ENCODE measurements at places on chromosomes 4 and X. TPM values are rescaled to one million over a fixed set of nuclear protein-coding genes. Genes with fewer than 3 reads are reported as not detected.

Gene PDE6B
- 5.5 TPM for total RNA-seq

GRCh38 chrX:48835524-48836329, at the start of gene PCSK1N:
PCSK1N (minus strand) TSS chrX:48835610; CDS start chrX:48835532, 78 bp downstream.
- no peak for ATAC-seq

Gene LDOC1
- total RNA-seq, result 8.5 TPM

DNA sequence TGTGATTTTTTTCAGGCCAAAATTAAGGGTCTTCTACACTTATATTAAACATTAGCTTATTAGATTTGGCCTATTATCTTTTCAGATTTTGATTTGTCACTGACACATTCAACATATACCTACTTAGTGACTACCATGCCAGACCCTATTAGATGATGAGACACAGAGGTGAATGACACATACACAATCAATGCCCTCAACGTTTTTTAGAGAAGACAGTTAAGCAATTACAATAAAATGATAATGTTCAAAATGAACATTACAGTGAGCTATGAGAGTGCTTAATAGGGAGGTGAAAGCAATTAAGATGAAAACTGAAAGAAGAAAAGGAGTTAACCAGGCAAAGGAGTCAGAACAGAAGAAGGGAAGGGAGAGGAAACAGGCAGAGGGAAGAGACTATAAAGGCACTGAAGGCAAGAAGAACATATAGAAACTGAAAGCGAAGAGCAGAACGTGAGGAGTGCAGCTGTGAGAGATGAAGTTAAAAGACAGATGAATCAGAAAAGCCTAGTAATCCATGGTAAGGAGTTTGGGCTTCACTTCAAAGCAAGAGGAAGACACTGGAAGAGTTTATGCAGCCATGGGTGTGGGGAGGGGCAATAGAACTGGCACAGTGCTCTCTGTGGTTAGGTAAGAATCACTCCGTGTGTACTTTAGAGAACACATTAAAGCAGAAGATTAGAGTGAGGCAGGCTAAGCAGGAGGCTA, 119.0 kb downstream of the REELD1 start:
- ATAC-seq, result no peak

DNA sequence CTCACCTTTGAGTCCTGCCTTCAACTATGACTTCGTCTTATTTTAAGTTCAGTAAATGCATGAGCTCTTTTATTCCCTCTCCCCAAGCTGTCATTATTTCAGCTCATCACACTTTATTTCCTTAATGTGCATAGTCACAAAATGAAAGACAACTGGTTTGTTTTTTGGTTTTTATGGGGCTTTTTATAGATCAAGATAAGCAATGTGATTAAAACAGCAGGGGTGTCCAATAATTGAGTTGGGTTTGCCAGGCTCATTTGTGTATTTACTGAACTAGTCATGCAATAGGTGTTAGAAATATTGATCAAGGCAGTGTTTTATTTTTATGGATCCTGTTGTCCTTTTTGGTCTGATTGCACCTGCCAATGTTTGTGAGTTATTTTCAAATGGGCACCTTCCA, 102.2 kb downstream of the FRMPD4 start:
- ATAC-seq, result no peak

Gene STK32B
- 1.9 TPM for total RNA-seq

- ATAC-seq, result no peak
These were observed 34.8 kb upstream of the CXCL6 start for GRCh38 chr4:73801692-73802091.

DNA sequence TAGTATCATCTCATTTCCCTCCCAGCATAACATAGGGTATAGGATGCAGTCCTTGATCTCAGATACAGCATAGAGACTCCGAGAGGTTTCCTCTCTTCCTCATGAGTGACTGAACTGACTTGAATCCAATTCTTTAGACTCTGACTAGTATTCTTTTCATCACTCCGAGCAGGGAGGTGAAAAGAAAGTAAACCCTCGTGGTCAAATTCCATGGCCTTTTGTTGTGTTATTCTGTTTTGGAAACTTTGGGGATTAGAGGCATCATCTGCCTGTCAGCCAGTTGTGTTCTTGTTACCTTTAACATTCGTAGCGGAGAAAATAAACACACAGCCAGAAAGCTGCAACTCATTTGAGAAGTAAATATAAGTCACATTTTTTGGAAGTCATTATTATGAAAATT, 206.6 kb downstream of the ARHGAP10 start:
- no peak for ATAC-seq

Gene KIF4A
- total RNA-seq, result 0.16 TPM

DNA sequence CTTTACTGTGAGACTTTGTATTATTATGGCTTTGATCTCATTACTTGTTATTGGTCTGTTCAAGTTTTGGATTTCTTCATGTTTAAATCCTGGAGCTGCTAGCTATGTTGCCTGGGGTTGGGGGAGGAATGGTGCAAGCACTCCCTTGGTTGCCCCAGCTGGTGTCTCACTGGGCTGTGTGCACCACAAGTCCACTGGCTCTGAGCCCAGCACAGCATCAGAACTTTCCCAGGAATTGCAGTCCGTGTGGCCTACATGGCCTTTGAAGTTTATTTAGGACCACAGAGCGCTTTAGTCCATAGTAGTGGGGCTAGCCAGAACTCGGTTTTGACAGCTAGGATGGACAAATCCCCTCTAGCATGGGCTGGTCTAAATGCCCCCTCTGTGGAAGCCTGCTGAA, 278.8 kb upstream of the RPS6KA3 start:
- ATAC-seq, result no peak

Gene GRK4
- 7.0 TPM for total RNA-seq

DNA sequence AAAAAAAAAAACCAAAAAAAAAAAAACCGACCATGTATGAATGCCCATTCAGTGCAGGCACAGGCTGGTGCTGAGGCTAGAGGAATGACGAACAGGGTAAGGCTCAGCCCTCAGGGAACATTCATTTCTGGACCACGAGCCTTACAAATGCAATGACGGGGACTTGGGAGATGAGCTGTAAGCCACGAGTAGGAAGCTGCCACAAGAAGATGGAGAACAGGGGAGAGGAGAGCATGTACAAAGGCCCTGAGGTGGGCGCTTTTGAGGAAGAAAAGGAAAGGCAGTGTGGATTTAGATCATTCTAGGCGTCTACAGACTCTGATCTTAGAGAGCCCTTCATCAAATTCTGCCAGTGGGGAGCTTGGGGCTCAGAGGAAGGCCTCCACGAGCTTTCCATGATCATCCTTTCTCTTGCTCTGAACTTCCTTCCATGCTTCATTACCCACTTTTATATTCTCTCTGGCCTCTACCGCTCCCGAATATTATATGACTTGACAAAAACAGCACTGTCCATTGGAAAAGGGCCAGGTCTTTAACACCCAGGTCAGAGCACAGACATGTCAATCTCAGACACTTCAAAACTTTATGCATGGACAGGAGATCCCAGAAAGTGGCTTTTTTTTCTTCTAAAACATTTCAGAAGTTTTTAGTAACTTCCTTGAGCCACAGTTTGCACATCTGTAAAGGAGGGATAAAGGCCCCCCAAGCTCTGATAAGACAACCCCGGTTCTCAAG, 3.3 kb upstream of the ZNF518B start:
- no peak for ATAC-seq

DNA sequence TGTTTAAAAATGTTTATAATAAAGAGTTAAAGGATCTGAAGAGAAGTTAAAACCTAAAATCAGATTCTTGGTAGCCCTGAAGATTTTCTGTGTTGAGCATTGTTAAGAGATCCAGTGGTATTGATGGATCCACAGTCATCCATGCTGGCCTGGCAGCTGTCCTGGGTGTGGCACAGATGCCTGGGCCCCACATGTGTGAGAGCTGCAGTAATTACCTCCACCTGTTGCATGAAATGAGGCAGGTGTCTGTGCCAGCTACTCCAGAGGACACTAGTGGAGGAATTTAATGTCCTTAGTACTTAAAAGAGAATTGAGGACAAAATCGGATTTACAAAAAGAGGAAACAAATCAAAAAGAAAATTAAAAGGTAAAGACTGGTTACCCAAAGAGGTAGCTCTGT, 44.0 kb downstream of the MGST2 start:
- ATAC-seq, result no peak

DNA sequence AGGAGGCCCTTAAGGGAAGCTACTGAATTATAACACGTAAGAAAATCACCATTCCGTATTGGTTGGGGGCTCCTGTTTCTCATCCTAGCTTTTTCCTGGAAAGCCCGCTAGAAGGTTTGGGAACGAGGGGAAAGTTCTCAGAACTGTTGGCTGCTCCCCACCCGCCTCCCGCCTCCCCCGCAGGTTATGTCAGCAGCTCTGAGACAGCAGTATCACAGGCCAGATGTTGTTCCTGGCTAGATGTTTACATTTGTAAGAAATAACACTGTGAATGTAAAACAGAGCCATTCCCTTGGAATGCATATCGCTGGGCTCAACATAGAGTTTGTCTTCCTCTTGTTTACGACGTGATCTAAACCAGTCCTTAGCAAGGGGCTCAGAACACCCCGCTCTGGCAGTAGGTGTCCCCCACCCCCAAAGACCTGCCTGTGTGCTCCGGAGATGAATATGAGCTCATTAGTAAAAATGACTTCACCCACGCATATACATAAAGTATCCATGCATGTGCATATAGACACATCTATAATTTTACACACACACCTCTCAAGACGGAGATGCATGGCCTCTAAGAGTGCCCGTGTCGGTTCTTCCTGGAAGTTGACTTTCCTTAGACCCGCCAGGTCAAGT, 6.9 kb upstream of the MSANTD1 start:
- peak; percentile 68 for ATAC-seq

GRCh38 chr4:84651499-84651898, 68.6 kb downstream of the CDS1 start:
- ATAC-seq, result no peak

GRCh38 chr4:174847801-174848427, 18.9 kb upstream of the GLRA3 start:
- no peak for ATAC-seq

DNA sequence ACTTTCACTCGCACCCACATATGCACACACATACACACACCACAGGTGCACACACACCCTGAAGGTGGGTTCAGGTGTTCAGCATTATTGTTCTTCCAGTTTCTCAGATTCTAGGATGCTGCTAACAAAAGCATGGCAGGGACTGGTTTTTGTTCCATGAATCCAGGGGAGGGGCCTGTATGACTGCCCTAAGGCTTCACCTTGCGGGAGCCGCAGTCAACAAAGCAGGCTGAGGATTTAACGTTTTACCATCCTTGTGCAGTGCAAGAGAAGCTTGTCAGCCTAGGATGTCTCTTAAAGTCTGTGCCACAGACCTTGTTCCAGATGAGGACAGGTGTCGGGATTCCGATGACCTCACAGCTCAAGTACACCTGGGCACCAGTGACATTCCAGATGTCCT, 61.8 kb downstream of the POLR2B start:
- no peak for ATAC-seq

DNA sequence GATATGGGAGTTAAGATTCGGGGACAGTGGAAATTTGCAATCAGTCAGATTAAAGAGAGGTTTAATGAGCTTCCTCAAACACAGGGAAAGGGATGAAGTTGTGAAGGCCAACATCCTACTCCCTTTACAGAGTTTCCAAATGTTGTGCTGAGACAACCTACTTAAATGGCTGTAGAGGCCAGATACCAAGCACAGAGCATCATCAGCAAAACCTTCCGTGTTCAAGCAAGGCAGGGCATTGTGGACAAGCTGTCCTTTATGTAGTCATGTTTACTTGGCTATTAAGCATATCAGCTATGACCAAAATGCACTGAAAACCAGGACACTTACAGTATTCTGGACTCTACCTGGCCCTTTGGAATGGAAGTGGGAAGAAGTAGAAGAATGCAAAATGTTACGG, 197.3 kb downstream of the DMD start:
- ATAC-seq, result no peak

Gene SLC26A1
- not detected for total RNA-seq

Gene NUDT10
- 0.78 TPM for total RNA-seq

DNA sequence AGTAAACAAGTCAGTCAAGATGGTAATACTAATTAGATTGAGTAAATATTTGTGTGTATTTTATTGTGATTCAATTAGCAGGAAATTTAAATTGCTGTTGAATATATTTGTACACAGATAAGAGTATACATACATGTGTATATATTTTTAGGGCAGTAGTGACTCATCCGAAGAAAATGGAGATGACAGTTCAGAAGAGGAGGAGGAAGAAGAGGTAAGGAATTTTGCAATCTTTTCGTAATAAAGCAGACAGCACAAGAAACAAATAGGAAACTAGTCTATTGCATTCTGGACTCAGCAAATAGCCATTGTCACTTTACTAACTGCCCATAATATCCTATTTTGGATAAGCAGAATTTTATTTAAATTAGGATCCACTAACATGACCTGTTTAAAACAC, 6.6 kb downstream of the IBSP start:
- no peak for ATAC-seq

Gene CYSLTR1
- total RNA-seq, result 54.3 TPM

DNA sequence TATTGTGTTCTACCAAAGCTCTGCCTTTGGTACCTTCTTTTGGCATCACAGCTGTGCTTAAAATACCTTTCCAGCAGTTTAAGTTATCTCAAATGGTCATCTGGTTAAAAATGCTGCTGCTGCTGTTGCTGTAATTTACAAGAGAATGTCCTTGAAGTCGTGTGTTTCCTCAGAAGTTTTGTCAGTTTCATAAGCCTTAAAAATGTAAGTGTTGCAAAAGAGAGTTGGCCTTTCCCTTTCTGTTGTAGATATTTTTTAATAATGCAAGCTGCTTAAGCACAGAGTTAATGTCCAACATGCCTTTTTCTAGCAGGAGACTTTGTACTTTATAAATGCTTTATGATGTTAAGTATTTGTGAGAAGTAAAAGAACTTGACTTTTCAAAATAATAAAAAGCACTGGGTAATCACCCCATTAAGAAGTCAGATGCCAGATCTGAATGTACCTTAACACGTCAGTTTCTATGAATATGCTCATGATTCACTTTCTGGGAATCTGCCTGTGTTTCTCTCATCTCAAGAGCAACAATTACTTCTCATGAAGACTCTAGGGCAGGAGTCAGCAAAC, 35.3 kb upstream of the TENM3 start:
- ATAC-seq, result peak; percentile 88

DNA sequence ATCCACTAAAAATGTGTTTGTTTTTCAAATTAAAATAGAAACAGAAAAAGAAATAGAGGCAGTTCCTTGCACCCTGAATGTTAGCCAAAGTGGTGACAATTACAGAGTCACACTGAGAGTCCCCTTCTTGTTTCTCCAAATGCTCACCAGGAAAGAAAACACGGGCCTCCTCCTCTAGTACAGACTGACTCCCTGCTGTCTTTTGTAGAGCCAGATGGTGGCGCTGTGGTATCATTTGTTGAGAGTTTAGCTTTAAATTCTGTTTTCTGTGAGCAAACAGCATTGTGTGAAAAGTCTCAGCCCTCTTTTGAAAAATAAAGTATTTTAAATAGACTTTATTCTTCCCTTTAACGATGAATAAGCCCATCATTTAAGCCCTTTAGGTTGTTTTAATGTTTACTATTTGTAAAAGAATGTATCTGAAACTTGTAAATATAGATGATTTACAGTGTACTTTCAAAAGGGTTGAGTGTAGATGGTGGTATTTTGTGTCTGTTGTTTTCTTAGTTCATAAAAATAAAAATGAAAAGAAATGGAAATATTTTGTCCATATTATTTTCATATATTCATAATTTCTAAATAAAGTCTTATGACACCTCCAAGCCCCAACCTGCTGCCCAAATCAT, 36.9 kb upstream of the ATOH1 start:
- ATAC-seq, result peak; percentile 46

Gene SPARCL1
- total RNA-seq, result 2,335 TPM

GRCh38 chrX:130746709-130747342, 156.2 kb downstream of the ENOX2 start:
- no peak for ATAC-seq

All from gastroesophageal sphincter (tissue), 4 donors.